Stimulated activated CD4-positive, alpha-beta T cell treated with anti-CD3 and anti-CD28 coated beads, Interleukin-1b, Interleukin-23, amount 100 ng/mL, for 1 hour (primary cell): ENCODE measurements at places on chromosomes 5 and 9.

- no peak for DNase-seq
Observed at GRCh38 chr5:54093861-54094260, 216.5 kb downstream of the ARL15 start.

GRCh38 chr9:4174546-4175175, 125.2 kb downstream of the GLIS3 start:
- DNase-seq, result no peak

DNA sequence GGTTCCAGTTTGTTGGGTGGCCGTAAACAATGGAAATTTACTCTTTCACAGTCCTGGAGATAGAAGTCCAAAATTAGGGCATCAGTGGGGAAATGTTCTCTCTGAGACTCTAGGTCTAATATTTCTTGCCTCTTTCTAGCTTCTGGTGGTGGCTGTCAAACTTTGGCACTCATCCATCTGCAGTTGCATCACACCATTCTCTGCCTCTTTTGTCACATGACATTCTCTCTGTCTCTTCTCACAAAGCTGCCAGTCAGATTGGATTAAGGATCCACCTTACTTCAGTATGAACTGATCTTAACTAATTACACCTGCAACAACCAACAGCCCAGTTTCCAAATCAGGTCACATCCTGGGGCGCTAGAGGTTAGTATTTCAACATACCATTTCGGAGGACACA, 222.9 kb upstream of the FTMT start:
- DNase-seq, result no peak

GRCh38 chr5:177447611-177448243, 1.1 kb downstream of the PRR7 start:
- DNase-seq, result no peak

DNA sequence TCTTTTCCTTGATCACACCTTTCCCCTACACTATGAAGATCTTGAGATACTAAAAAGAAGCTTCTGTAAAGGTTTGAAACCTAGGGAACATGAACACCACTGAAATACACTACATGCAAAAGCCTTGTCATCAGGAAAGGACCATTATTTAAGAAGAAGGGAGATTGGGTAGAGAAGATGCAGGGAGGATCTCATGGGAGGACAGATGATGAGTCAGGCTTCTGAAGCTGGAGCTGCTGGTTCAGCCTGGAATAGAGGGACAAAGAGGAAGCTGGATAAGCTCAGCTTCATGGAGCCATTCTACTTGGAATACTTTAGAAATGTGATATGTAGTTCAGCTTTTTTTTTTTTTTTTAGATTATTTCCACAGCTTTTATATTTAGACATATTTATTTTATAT, 169.8 kb downstream of the MAN2A1 start:
- no peak for DNase-seq

- DNase-seq, result no peak
Observed at GRCh38 chr9:1087120-1087881, 37.1 kb downstream of the DMRT2 start.

- DNase-seq, result no peak
Observed at GRCh38 chr9:20262611-20263010, 359.7 kb downstream of the MLLT3 start.

GRCh38 chr9:97802276-97802675, 50.8 kb upstream of the FOXE1 start:
- no peak for DNase-seq

GRCh38 chr5:111313017-111313724, 89.0 kb downstream of the CAMK4 start:
- DNase-seq, result no peak

GRCh38 chr5:88884608-88884877, 1.6 kb upstream of the MEF2C start:
- DNase-seq, result no peak

- DNase-seq, result no peak
Observed at GRCh38 chr5:102523541-102524175, 24.9 kb upstream of the SLCO6A1 start.

DNA sequence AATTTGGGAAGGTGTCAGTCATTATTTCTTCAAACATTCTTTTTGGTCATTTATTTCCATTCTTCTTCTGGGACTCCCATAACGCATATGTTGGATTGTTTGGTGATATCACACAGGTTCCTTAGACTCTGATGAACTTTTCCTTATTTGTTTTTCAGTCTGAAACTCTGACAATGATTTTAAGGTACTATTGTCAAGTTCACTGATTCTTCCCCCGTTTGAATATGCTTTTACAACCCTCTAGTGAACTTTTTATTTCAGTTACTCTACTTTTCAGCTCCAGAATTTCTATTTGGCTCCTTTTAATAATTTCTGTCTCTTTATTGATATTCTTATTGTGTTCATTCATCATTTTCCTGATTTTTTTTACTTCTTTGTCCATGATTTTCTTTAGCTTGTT, 92.5 kb upstream of the RORB start:
- no peak for DNase-seq

DNA sequence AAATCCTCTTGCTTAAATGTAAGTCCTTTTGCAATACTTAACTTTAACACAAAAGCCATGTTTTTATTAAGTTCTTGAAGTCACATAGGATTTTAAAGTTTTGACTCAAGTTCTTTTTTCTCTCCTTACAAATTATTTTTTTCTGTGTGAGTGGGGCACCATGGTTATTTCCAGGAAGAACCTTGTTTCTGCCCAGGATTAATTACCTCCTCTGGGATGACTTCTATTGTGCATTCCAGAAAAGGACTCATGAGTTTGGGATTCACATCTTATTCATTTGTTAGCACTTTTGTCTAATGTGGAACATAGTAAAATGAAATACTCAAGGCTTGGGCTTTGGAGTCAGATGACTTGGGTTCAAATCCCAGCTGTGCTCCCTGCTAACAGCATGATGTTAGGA, 421.4 kb upstream of the WWC1 start:
- no peak for DNase-seq

- no peak for DNase-seq
Observed at GRCh38 chr9:88464851-88465250, 70.1 kb upstream of the NXNL2 start.

DNA sequence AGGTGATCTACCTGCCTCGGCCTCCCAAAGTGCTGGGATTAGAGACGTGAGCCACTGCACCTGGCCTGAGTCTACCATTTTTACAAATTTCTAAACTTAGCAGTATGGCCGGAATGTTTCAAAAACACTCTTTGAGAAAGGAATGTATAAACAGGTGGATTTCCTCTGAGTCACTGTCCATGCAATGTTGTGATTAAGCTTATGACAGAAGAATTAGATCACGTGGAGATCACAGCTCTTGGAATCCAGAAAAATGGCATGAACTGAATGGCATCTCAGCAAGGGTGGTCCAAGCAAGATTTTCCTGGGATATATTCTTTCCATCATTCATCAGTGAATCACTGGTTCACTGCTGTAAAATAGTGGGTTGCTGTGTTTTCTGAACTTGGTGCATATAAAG, 865.0 kb downstream of the PTPRD start:
- DNase-seq, result no peak

DNA sequence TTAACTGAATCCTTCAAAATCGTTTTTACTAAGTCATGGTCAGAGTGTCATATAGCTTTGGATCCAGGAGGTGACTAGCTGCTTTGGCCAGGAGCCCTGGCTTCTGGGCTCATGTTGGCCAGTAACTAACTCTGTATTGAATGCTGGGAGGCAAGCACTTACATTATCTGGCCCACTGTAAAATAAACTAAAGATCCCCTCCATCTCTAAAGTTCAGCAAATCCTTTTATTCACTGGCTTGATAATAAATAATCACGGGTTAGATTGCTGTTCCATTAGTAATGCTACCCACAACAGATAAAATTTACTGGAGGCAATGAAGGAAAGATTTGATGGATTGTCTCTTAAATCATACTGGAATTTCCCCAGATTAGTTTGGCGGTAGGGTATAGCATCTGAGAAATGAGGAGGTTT, 382.2 kb upstream of the TLE4 start:
- DNase-seq, result no peak

GRCh38 chr5:172815631-172816030, 18.4 kb upstream of the ERGIC1 start:
- no peak for DNase-seq

DNA sequence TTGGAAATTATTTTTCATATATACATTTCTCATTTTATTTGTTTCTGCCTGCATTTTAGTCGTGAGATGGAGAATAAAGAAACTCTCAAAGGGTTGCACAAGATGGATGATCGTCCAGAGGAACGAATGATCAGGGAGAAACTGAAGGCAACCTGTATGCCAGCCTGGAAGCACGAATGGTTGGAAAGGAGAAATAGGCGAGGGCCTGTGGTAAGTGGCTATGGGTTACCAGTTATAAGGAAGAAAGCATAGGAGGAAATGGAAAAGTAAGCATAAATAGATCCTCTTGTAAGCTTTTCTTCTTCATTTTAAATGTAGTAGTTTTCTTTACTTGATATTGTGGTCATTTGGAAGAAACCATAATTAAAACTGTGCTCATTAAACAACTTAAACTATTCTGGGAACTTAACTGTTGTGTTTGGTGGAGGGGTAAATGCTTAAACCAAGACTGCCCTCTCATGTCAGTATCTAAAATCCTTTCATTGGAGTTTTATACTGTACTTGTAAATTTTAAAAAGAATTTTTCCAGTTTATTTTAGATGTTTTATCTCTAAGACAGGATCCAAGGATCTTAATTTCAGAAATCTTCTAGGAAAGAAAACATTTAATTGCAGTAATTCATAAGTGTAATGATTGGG, 41.3 kb downstream of the MAP3K1 start:
- DNase-seq, result no peak

- no peak for DNase-seq
Observed at GRCh38 chr9:37531699-37532098, 44.5 kb downstream of the FBXO10 start.

DNA sequence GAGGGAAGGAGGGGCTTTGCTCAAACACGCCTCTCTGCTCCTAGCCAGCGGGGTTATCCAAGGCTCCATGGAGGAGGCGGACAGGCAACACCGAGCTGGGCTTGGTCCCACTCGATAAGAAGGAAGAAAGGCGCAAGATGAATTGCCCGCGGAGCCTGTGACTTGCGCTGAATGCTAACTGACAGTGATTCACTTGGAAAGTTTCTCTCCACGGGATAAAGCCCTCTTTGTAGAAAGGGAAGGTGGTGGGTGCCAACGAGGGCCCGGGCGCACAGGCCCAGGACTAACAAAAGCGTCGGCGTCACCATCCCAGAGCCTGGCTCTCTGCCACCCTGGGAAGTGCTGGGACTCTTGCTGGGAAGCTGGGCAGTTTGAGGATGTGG, 76.0 kb downstream of the VAV2 start:
- no peak for DNase-seq

DNA sequence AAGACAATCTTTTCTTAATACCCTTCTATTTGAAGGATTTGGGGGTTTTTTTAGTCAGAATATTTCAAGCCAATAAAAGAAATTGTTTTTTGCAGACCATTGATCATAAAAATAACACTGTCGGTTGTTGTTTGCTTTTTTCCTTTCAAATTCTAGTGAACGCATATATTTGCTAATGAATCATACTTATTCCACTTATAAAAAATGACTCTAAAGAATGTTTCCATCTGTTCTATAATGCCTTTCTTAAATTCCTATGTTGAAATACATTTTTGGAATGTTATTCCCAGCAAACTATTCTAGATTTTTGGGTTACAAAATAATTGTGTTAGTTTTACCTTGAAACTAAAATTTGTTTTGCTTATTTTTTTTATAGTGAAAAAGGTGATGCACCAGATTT, 32.2 kb downstream of the CWC27 start:
- no peak for DNase-seq

- DNase-seq, result no peak
Observed at GRCh38 chr5:157323107-157323706, 57.3 kb downstream of the CYFIP2 start.

- no peak for DNase-seq
Observed at GRCh38 chr5:102971676-102972293, 148.2 kb downstream of the GIN1 start.

GRCh38 chr5:61919920-61920319, 386.1 kb upstream of the KIF2A start:
- DNase-seq, result no peak

DNA sequence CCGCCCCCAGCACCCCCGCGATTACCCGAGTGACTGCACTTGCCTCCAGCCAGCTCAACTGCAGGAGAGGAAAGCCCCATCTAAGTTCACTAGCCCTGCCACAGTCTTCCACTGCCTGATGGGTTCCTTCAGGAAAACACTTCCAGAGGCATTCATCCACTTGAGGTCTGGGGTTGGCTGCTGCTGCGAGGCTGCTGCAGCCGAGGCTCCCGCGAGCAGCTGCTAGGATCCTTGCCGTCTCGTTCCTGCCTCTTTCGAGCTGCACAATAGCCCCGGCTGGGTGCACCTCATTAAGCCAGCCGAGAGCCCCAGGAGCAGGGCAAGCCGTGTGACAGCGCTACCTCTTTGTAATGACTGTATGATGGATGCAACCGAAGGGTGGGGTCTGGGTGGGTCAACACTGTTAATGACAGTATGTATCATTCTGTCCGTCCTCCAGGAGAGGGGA, 24.2 kb upstream of the ELAVL2 start:
- no peak for DNase-seq

DNA sequence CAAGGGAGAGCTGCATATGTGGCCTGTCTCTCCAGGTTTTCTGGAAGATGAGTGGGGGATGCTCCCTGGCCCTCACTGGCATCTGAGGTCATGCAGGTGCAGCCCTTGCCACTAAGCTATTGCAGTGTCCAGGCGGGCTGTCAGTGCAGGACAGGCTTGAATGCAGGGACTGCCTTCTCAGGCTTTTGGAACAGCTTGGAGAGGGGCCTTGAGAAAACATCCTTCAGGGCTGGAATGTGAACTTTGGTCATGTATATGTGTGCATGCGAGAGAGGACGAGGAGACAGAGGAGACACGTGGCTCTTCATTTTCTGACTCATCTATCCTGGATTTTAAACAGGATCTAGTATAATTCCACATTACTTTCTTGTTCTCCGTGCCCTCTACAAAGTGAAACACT, 90.3 kb downstream of the MACROH2A1 start:
- DNase-seq, result no peak
